ENCODE measurements at places on chromosomes 4 and X.

DNA sequence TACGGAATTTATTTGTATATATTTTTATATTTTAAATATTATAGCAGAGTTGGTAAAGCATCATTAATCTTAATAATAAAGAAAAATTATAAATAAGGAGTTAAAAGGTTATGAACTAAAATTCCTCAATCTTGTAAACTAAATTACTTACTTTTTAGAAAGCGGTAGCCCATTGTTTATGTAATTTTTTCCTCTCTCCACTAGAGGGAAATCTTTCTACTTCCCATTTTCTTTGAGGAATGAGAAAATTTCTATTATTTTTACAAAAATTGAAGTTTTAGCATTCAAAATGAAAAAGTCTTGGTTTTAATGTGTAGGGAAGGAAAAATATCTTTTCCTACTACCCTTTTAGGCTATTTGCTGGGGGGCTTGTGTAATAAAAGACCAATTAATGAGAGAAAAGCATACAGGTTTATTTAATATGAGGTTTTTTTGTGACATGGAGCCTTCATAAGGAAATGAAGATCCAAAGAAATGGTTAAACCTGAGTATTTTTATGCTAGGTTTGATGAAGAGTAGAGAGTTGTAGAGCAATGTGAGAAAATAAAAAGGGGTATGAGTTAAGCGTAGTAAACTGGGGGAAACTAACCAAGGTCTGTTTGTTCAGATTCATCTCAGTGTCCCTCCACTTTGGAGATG is 68.7 kb upstream of the ADAD1 start:
- no peak for DNase-seq

- no peak for DNase-seq
These were observed 473.8 kb downstream of the IL15 start for GRCh38 chr4:142110136-142110535.

- no peak for DNase-seq
These were observed 1144.8 kb downstream of the ADGRL3 start for GRCh38 chr4:62344915-62345314.

DNA sequence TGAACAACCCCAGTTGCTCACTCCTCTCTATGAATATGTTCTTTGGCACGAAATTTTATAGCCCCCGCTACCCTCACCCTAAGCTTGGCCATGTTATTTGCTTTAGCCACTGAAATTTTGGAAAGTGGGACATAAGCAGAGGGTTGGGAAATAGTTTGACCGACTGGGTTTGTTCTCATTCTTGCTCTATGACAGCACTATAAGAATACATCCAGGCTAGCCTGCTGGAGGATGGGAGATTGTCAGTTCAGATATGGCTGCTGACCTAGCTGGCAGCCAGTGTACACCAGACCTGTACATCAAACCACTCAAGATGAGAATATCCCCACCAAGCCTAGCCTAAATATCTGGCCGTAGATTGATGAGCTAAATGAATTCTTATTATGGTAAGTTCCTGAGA is 298.1 kb downstream of the PDGFC start:
- no peak for DNase-seq
